ENCODE measurements at places on chromosomes 1 and 21.
A peak's percentile ranks its signal among the peaks of the same experiment; 100 is the strongest.

DNA sequence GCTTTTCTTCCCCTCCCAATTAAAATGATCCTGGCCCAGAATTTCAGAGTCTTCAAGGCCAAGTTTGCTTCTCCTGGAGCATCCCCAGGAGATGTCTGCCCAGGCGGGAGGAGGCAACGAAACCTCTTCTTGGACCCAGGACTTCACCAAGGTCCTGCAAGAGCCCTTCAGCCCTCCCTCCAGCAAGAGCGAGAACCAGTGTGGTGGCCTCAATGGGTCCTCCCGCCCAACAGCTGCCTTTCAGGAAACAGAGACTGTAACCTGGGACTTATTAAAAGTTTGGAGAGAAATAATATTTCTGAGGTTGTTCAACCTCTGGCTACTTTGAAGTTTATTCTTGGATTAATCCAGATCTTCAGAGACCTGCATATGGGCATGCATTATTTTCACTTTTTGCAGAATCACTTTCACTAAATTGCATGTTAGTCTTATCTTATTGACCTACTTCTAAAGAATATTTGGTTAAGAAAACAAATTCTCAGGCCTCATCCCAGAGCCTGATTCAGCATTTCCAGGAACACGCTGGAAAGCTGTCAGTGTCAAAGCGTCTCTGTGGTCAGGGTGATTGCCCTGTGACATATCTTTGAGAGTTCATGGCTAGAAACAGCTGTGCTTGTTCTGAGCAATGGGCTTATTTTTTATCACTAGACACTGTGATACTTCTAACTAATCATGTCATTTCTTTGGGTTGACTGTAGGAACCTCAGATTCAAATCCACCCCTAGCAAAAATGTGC lies 66.0 kb upstream of the CLDN14 start:
- no peak for DNase-seq

GRCh38 chr1:149997585-149998262 lies 12.8 kb downstream of the OTUD7B start:
- no peak for DNase-seq

DNA sequence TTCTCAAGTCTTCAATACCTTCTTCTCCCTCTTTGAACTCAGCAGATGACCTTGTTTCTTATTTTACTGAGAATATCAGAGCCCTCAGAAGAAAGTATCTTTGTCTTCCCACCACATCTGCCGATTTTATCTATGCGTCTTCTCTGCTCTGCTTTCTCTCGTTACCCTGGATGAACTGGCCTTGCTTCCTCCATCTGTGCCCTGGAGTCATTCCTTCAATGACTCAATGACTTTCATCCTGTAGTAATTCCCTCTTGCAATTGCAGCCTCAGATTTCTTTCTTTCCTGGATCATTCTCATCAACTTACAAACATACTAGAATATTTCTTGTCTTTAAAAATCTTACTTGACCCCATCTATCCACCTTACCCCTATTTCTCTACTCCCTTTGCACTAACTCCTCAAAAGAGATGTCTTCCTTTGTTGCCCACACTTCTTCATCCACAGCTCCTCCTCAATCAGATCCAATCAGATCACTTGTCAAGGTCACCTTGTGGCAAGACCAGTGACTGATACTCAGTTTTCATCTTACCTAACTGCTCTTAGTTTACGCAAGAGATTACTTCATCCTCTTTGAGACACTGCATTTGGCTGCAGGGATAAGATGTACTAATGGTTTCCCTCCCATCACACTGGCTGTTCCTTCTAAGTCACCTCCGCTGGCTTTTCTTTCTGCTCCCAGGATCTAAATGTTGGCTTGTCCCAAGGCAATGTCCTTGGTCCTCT lies 8.2 kb upstream of the TGFBR3 start:
- DNase-seq = no peak

GRCh38 chr1:205124726-205125125 lies 2.9 kb upstream of the RBBP5 start:
- DNase-seq = no peak

DNA sequence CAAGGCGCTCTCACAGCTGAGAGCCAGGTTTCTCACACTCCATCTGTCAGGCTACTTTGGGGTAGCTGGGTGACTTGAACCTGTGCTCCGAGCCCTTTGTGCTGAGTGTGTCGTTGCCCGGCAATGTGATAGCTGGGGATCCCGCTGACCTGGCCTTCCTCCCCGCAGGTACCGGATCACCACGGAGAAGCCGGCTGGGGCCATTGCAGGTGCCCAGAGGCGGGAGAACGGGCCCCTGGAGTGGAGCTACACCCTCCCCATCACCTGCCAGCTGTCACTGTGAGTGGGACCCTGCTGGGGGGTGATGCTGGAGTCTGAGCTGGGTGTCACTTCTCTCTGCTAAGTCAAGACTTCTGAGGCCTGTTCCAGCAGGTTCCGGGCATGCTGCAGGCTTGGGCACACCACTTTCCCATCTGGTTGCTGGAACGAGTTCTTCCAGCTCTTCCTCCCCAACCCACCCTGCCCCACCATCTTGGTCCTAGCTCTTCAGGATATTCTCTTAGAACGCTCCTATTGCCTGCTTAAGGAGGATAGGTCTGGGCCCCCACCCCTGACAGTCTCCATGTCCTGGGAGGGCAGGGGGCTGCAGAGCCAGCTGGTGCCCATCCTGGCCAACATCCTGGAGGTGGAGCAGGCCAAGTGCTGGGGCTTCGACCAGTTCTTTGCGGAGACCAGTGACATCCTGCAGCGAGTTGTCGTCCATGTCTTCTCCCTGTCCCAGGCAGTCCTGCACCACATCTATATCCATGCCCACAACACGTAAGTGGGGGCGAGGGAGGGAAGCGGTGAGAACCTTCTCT lies 7.5 kb downstream of the IKBKE start:
- no peak for DNase-seq

DNA sequence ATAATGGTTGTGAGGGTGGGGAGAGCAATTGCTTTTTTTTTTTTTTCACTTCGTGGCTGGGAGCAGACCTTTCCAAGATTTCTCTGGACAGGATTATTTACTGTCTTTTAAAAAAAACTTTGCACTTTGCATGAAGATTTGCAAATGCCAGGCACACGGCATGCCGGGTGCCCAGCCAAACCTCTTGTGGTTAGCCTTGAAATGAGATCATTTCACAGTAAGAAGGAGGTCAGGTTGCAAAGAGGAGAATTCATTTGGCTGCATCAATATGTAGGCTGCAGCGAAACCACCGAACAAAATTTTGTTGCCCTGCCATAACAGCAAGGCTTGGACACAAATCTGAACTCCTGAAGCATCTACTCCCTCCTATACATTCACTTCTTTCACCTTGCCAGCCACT lies 36.5 kb upstream of the KCND3 start:
- DNase-seq = no peak

GRCh38 chr1:223723351-223723904 lies 11.1 kb downstream of the CAPN2 start:
- DNase-seq = no peak

- peak; percentile 82 for DNase-seq
Measured at GRCh38 chr1:11784993-11785769, 20.6 kb downstream of the MTHFR start.

GRCh38 chr1:26923711-26924110 lies 2.2 kb downstream of the NUDC start:
- no peak for DNase-seq

- peak; percentile 79 for DNase-seq
Measured at GRCh38 chr1:109482791-109483671, 674 bp upstream of the ATXN7L2 start.

- no peak for DNase-seq
Measured at GRCh38 chr1:4965346-4966075, 311.1 kb downstream of the AJAP1 start.

- peak; percentile 63 for DNase-seq
Measured at GRCh38 chr1:16618719-16619118, 5.4 kb upstream of the NBPF1 start.

GRCh38 chr1:228009116-228009827 lies 2.5 kb downstream of the WNT3A start:
- peak; percentile 59 for DNase-seq

DNA sequence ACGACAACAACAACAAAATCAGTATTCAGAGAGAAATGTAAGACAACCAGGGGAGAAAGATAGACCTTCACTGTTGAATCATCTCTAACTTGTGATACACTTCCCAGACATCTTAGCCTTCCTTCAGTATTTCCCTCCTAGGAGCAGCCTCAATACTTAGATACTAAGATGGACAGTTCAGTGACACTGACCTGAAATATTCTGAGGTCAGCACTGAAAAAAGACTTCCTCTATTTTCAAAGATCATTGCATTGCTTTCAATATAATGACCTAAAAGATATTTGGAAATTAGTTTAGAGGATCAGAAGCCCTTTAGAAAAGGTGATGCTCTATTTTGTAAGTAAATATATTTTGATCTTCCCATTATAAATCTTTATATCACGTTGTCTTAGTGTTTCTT lies 101.0 kb downstream of the MRPL39 start:
- no peak for DNase-seq

DNA sequence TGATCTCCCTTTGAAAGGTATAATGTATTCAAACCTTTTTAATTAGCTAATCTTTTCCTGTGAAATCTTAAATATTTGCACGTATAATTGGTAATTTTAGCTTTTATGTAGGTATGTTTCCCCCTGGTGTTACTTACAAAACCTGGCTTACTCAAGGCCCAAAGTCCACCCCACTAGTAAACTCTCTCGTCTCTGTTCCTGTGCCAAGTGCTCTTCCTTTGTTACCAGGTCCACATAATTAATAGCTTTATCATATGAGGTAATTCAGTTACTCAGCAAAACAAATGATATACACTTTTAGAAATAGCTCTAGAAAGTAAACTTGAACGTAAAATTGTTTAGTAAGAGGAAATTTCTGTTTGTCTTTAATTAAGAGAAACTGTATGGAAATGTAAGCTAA lies 36.7 kb downstream of the NFIA start:
- no peak for DNase-seq

GRCh38 chr1:243475966-243476365 lies 220.1 kb downstream of the SDCCAG8 start:
- DNase-seq = no peak

DNA sequence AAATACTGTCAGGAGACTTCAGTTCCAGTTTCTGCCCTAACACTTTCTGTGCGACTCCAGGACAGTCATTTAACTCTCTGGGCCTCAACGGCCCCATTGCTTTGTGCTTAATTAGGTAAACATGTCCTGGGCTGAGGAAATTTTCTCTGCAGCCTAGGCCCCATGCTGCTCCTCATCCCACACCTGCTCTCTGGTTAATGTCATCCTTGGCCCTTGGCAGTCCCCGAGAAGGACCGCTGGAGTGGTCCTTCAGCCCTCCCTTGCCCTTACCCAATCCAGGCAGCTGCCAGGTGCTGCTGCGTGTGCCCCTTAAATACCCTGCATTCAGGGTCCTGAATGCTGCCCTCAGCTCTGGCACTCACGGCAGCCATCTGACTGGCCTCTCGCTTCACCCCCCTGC lies 18.7 kb downstream of the UBL4B start:
- DNase-seq = peak; percentile 24

DNA sequence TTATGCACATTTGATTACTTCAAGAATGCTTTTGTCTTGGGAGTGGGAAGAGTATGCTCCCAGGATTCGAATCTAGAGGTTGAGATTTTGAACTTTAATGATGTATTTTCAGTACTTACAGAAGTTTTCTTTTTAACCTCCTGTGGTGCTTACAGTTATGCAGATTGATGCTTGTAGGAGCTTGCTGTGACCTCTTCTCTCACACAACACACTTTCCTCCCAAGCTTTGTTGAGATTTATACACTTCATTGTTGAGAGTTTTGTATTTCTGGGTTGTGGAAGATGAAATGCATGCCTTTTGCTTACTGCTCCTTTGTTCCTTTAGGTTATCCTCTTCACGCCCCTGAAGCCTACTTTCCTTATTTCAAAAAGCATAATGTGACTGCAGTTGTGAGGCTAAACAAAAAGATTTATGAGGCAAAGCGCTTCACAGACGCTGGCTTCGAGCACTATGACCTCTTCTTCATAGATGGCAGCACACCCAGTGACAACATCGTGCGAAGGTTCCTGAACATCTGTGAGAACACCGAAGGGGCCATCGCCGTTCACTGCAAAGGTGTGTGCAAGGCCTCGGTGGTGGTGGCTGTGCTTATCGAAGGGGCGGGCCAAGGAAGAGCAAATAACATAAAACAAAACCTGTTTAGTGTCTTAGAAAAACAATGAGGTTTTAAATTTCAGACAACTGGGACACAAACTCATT lies 75.5 kb upstream of the GPR88 start:
- no peak for DNase-seq

- no peak for DNase-seq
Measured at GRCh38 chr21:43611598-43612369, 47.5 kb downstream of the HSF2BP start.

DNA sequence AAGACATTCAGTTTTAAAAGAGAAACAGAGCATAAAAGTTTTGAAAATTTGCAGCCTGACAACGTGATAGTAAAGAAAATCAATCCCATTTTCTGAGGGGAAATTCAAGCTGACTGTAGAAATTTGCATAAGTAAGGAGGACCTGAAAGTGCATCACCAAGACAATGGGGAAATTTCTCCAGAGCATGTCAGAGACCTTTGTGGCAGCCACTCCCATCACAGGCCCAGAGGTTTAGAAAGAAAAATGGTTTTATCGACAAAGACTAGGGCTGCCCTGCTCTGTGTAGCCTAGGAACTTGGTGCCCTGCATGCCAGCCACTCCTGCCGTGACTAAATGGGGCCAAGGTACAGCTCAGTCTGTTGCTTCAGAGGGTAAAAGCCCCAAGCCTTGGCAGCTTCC lies 1640.2 kb upstream of the PRMT6 start:
- DNase-seq = no peak

- DNase-seq = no peak
Measured at GRCh38 chr1:28246427-28246832, 10.5 kb downstream of the ATP5IF1 start.

DNA sequence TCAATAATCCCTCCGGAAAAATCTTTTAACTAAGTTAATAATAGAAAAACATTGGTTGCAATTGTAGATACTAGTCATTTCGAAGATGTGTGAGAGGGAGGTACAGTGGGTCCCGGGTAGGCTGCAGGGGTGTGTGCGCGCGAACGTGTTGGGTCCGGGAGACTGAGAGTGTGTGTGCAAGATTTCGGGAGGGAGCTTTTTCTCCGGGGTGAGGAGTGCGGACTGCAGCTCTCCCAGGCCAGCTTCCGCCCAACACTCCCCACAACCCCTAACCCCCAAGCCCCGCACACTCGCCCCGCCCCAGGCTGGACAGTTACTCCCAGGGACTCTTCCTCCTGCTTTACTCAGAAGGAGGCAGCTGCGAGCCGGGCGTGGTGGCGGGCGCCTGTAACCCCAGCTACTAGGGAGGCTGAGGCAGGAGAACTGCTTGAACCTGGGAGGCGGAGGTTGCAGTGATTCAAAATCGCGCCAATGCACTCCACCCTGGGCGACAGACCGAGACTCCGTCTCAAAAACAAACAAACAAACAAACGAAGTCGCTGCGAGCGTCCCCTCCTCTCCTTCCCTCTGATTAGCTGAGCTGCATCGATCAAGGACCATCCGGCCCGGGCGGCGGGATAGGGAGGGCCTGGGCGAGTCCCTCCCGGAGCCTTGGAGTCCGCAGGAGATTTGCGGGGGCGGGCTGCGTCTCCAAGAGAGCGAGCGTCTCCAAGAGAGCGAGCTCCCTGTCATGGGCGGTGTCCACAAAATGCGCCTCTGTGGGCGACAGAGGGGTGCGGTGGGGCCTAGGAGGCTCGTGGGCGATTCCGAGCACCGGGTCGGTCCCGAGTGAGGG lies 28.3 kb upstream of the PPM1J start:
- DNase-seq = no peak
